ENCODE measurements at places on chromosomes 7 and 10.

DNA sequence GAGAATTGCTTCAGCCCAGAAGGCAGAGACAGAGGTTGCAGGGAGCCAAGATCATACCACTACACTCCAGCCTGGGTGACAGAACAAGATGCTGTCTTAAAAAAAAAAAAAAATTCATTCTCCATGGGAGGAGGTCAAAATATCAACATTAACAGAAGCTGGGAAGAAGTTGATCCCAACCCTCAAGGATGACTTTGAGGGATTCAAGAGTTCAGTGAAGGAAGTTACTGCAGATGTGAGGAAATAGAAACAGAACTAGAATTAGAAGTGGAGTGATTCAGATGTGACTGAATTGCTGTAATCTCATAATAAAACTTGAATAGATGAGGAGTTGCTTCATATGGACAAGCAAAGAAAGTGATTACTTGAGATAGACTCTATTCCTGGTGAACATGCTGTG, 19.7 kb upstream of the RPEL1 start:
- no peak for DNase-seq

DNA sequence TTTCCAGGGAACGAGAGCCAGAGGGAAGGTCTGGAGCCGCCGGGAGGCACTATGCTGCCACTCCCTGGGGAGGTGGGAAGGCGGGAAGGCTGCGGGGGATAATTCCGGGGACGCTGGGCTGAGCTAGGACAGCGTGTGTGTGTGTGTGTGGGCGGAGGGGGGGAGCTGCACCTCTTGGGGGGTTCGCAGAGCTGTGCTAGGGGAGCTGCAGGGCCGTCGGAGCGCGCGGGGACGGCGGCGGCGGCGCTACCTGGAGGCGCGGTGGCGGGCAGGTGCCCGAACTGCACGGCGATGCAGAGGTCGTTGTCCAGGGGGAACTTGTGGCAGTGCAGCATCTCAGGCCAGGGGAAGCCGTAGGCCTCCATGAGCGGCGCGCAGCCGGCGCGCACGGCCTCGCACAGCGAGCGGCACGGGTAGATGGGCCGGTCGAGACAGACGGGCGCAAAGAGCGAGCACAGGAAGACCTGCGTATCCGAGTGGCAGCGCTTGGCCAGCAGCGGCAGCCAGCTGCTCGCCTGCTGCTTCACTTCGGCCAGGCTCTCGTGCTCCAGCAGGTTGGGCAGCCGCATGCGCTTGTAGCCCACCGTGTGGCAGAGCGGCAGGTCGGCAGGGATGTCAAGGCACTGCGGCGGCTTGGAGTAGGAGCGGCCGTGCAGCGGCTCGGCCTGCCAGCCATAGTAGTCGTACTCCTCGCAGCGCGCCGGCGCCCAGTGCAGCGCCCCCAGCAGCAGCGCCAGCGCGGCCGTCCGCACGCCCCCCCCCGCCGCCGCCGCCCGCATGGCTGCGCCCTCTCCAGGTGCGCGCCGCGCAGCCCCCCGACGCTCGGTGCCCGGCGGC, 526 bp downstream of the SFRP5 start:
- no peak for DNase-seq

DNA sequence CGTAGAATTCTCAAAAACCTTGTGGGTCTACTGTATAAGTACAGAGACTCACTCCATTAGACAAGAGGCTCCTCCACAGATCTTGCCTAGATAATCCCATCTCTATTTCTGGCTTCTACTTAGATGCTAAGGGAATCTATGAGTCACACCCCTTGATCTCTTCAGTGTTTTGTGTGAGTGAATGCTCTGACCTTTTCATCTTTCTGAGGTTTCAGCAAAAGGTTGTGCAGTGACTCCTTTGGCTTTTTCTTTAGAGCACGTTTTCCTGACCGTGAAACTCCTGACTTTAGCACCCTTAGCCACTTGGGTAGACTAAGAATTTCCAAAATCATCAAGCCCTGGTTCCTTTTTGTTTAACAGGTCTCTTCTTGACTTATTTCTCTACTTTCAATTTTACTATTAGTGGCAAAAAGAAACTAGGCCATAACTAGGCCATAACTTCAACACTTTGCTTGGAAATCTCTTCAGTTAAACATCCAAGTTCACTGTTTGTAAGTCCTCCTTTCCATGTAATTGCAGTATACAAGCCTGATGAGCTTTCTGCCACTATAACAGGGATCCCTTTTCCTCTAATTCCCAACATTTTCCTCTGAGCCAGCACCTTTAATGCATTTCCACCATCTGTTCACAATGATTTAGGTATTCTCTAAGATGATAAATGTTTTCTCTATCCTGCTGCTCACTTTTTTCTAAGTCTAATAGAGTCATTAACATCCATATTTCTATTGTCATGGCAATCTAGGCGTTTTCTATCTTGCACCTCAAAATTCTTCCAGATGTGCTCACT, 19.4 kb downstream of the COPG2 start:
- DNase-seq = no peak

DNA sequence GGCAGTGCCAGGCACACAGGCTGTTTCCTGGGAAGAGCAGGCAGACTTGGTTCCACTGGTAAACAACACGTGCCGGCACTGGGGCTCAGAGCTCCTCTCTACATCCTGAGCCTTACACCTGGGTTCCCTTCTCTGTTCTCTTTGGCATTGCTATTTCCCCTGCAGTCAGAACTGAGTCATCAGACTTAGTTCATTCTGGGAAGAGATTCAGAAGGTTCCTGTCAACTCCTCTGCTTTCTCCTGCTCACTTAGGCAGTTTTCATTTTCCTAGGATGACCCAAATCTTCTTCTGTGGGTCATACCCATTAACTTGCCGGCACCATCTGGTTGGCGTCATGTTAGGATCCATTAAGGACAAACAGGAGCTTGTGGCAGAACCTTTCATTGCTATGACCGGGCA, 33.4 kb upstream of the LRRC18 start:
- DNase-seq = no peak

DNA sequence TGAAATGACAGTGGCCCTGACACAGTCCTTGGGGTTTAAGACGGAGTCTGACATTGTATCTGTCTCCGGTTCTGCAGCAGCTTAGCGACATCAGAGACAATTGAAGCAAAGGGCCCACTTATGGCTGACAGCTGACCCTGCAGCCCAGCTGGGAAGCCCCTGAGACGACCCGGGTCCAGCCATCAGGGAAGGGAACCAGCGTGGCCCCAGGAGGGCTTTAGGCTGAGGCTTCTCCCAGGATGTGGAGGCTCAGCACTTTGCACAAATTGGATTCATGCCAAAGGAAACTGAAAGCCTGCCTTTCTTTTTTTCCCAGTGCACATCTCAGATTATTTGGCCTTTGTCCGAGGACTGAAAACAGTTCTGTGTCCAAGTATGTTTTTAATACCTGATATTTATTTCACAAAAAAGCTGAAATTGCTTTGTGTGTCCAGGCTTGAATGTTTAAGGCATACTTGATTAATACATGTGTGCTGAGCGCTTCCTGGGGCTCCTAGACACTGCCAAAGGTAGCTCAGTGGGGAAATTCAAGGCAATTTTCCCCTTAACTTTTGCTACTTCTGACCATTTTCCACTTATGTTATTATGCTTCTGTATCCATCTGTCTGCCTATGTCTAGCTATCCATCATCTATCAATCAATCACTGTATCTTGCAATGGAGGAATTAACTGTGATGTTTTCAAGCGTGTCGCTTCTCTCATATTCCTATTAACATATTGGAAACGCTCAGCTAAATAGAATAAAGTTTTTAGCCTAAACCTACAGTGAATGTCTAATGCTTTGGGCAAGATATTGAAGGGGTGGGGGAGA, 34.8 kb downstream of the KLF6 start:
- DNase-seq = no peak
